ENCODE measurements at places on chromosomes 11 and 22. TPM values are rescaled to one million over a fixed set of nuclear protein-coding genes. Genes with fewer than 3 reads are reported as not detected.

DNA sequence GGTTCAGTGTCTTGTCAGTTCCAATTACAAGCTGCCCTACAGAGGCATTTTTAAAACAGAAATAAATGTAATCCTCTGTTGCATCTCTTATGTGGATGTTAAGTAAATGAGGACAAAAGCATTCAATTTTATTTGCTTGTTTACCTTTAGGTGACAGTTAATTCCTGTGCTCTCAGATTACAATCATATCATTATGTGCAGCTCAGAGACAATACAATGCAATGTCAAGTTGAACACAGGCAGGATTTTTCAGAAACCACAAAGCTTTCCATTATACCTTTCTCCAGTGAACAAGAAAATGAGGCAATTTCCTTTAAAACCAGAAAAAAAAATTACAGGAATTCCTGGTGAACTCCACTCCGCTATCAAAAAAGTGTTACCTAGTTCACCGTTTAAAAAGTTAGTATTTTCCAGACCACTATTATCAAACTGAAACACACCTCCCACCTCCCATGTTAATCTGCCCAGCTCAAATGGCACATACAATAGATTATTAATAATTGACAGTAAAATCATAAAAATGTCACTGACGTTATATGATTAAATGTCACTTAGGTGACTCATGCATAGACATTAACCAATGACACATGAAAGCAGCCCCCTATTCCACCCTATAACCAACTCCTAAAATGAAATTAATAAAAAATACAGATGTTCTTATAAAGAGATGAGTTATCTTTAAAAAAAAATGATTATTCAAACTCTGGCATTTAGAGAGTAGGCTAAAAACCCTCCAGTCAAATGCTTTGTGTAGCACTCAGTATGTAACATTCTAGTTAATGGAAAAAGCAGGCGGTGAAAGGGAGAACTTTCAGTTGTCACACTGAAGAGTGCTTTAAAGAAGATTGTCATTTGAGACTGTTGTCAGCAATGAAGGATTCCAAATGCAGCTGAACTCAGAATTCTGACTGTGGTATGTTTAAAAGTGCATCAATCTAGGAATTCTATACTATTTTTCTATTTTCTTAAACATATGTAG is 98.6 kb downstream of the MUC15 start:
- DNase-seq = no peak

DNA sequence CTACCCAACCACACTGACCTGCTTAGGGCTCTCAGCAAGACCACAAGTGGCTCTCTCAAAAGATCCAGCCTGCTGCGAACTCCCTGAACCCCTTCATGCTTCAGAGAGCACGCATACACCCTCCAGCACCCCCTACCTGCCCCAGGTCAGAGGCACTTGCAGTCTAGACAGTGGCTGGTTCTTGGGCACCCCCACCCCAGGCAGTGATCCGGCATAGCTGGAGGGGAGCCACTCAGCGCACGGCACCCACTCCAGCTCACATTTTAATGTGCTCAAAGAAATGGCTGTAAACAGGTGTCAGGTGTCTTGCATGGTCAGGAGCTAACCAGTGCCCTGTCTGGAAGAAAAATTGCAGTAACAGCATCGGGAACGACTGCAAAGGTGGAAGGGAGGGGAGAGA is 140.8 kb downstream of the PKNOX2 start:
- no peak for DNase-seq

DNA sequence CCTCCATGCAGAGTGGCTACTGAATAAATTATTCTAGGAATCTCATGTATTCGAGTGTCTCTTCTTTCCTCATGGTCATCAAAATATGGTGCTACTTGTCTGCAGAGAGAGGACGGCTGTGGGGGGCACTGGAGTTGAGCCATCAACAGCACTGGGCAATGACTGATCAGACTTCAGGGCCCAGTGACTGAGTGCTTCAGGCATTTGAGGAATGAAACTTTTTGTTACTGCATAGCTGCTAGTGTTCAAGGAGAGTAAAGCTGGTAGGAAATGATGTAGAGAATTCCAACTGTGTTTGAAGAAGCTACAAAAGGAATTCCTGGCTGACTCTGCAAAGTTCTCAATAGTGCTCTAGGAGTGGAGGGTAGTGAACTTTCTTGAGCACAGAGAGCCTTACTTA is 277.7 kb downstream of the CADM1 start:
- DNase-seq = no peak

GRCh38 chr22:42797011-42797410 is 60.1 kb downstream of the ARFGAP3 start:
- no peak for DNase-seq

- DNase-seq = peak; percentile 31
Measured at GRCh38 chr11:31262761-31263160, 106.8 kb downstream of the DCDC1 start.

DNA sequence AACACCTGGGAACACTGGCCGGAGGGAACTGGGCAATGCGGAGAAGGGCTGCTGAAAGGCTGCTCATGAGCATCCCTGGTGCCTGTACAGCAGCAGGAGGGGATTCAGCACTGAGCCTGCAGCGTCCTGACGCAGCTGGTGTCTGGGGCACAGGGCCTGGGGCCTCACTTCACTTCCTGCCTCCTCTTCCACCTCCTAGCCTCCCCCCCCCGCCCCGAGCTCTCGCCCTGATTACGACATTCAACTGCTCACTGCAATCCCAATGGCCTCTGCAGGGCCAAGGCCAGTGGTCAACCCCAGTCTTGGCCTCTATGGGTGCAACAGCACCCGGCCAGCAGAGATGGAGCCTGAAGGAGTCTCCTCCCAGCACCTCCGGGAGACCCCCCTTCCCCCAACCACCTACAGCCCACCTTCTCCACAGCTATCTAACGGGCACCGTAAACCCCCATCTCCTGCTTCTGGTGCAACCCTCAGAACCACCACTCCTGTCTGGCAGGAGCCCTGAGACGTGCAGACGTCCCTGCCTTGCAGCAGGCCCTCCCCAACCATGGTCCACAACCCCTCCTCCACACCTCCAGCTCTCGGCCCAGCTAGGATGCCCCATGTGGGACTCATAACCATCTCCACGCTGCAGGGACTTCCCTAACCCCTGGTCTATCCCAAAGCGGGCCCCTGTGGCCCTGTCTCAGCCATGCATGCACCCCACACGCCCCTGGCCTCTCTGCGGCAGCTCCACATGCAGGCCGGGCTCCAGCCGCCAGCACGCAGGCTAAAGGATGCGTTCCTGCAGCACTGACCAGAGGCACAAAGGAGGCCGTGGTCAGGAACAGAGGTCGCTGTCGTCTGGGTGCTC is 38.2 kb downstream of the BRD1 start:
- DNase-seq = peak; percentile 30

GRCh38 chr11:24709928-24710565 is 213.2 kb downstream of the LUZP2 start:
- no peak for DNase-seq

DNA sequence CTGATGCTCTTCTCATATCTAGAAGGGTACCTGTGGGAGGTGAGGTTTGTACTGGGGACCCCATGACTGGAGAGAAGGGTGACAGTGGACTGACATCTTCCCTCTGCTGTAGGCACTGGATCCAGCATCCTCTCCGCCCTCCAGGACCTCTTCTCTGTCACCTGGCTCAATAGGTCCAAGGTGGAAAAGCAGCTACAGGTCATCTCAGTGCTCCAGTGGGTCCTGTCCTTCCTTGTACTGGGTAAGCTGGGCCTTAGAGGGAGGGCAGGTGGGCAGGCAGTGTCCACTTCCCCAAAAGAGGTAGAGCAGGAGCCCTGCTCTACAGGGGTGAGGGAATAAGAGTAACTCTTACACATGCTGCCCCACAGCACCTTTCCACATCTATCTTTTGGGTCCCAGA is 15.9 kb downstream of the DGAT2 start:
- no peak for DNase-seq

DNA sequence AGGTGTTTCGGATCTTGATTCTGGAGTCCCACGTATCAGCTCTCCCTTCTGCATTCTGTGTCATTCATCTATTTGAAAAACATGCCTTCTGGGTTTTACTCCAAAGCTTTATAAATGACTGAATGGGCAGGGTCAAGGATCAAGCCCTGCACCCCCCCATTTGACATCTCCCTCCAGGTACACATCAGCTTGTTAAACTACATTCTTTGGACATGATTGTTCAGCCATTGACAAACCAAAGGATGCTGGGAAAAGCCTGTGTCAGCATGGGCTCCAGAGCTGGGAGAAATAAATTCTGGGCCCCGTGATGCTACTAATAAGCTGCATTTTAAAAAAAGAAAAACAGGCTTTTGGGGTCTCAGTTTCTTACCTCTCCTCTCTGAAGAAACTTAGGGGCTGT is 103.7 kb downstream of the DSCAML1 start:
- DNase-seq = no peak

DNA sequence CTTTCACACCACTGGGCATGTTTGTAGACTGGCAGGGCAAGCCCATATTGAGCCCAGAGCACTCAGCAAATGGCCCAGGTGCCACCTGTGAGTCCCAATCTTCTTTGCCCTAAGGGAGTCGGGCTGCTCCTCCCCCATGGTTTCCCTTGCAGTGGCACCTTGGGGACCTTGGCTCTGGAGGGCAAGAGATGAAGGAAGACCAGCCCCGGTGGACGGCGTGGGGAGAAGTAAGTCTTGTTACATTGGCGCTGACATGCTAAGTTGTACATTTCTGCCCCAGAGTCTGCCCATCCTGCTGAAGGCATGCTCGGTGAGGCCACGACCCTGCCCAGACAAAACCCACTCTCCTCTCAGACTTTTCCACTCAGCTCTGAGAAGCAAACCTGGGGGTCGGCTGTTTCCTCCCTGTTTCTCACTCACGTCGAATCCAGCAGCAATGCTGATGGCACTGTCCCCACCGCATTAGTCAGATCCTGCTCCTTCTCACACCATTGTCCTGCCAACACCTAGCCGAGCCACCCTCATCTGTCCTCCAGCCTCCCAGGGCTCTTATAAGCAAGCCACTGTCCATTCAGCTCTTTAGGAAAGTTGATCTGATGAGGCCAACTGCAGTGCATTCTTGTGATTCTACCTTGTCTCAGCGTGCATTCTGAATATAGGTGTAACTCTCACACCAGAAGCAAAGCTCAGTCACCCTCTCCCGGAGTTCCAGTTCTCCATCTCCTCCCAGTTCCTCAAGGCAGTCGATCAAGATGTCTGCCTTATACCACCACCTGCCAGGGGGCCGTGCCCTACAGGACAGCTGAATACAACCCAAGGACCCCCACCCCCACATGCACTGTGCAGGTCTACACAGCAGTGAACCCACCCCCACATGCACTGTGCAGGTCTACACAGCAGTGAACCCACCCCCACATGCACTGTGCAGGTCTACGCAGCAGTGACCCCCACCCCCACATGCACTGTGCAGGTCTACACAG is 827.1 kb downstream of the TBC1D22A start:
- DNase-seq = no peak

DNA sequence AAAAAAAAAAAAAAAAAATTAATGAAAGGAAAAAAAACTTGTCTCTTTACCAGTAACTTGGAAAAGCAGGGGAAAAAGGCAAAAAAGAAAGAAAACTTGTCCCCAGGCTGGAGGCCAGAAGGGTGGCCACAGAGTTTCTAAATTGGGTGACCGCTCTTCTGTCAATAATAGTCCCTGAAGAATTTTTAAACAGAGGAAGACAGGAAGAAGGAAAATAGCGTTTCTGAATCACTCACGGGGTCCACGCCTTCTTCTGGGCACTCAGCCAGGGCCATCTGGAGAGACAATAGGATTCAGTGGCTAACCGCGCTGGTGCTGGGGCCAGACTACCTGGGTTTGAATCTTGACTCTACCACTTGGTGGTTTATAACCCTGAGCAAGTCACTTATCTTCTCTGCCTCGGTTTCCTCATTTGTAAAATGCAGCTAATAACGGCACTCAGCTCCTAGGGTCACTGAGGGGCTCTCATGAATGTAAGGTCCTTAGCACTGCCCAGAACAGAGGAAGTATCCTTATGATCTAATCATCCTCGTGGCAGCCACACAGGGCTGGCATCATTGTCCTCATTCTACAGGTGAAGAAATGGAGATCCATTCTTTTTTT is 7.0 kb downstream of the C11orf86 start:
- DNase-seq = peak; percentile 89

DNA sequence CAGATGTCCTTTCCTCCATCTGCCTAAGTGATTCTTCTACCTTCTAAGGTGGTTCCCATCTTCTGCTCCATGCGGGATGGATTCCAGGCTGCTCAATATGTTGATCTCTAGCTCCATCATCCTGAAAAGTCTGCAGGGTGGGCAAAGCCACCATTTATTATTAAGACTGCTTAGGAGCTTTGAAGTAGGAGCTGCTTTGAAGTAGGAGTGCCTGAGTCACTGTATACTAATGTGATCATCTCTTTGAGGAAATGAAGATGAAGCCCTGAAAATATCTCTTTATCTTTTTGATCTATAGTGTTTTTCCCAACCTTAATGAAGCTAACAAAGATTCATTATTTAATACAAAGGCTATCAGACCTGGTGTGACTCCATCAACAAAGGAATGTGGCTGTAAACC is 13.1 kb downstream of the HEPHL1 start:
- DNase-seq = no peak

GRCh38 chr11:19040051-19040450 is 20.5 kb downstream of the MRGPRX2 start:
- no peak for DNase-seq

- no peak for DNase-seq
Measured at GRCh38 chr11:17574141-17575091, 27.4 kb downstream of the OTOG start.

DNA sequence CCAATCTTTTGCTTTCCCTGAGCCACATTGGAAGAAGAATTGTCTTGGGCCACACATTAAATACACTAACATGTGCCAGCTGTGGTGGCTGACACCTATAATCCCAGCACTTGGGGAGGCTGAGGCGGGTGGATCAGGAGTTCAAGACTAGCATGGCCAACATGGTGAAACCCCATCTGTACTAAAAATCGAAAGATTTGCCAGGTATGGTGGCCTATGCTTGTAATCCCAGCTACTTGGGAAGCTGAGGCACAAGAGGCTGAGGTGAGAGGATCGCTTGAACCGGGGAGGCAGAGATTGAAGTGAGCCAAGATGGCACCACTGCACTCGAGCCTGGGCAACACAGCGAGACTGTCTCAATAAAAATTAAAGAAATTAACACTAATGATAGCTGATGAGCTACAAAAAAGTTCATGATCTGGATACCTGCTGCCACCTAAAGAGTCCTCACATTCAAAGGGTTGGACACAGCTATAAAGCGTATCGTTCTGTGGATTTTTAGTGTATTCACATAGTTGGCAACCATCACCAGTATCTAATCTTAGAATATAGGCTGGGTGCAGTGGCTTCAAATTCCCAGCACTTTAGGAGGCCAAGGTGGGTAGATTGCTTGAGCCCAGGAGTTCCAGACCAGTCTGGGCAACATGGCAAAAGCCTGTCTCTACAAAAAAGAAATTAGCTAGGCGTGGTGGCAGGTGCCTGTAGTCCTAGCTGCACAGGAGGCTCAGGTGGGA is 3.4 kb upstream of the LDHC start:
- DNase-seq = no peak

Gene SLC35E4
- total RNA-seq = 5.1 TPM

Gene DGAT2
- 0.16 TPM for total RNA-seq

Gene ISX
- total RNA-seq = not detected

Gene CRYBB2
- total RNA-seq = not detected

Gene CAPN5
- total RNA-seq = 31.0 TPM

Gene EXPH5
- 1.1 TPM for total RNA-seq

Gene CD3E
- total RNA-seq = not detected

Gene TRIM29
- not detected for total RNA-seq
